CD4-positive, alpha-beta T cell treated with Interleukin-4 for 4 hours (primary cell): ENCODE measurements at places on chromosomes 5 and 9.

DNA sequence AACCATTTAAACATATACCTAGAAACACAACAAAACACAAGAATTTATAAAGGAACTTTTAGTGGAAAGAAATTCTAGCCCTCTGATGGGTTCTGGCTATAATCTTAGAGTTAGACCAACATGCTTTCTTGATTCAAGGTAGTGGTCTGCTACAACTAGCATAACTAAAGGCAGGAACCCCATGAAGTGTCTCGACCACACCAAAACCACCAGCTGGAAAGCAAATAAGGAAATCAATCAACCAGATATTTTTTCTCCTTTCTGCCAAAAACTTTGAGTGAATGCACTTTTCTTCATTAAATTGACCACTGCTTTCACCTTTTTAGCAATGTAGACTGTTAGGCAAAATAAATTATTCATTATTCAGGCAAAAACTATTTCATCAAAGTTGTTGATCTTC is 346.4 kb downstream of the EBF1 start:
- DNase-seq, result no peak

- peak; percentile 31 for DNase-seq
Observed at GRCh38 chr5:669111-669841, 23.9 kb downstream of the TPPP start.

DNA sequence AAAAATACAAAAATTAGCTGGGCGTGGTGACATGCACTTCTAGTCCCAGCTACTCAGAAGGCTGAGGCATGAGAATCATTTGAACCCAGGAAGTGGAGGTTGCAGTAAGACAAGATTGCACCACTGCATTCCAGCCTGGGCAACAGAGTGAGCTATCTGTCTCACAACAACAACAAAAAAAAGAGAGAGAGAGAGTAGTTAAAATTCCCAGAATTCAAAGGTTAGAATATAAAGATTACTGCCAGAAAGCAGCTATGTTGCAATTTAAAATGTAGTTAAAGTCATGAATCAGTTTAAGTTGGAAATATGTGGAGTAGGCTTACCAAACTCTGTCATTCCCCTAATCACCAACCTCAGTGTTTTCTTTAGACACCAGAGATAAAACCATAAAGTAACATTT is 58.7 kb upstream of the SUSD1 start:
- no peak for DNase-seq

DNA sequence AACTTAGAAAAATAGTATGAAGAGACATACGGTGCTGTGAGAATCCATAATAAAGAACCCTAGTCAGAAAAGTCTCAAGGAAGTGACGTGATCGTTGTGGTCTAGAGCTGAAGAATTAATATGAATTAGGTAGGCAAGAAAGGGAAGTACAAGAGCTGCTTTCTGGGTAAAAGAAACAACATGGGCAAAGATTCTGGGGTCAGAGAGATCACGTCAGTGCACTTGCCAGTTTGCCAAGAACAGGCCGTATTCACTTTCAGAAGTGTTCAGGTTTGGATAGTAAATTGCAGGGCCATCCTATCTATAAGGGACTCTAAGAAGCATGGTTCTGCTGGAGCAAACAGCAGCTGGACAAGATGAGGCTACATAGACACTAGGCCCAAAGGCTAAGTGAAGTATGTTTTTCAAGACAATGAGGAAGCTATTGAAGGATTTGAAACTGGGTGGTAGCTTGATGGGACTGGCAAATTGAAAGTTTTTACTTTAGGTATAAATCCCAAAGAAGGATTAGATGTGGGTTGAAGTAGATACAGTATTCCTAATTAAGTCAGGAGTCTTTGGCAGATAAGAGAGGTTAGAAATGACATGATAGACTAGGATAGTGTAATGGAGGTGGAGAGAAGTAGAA is 4.8 kb upstream of the CHD1 start:
- DNase-seq, result peak; percentile 72

- no peak for DNase-seq
Observed at GRCh38 chr5:73264631-73265030, 91.6 kb downstream of the TMEM174 start.

GRCh38 chr5:178450121-178451028 is 139.8 kb downstream of the COL23A1 start:
- no peak for DNase-seq

DNA sequence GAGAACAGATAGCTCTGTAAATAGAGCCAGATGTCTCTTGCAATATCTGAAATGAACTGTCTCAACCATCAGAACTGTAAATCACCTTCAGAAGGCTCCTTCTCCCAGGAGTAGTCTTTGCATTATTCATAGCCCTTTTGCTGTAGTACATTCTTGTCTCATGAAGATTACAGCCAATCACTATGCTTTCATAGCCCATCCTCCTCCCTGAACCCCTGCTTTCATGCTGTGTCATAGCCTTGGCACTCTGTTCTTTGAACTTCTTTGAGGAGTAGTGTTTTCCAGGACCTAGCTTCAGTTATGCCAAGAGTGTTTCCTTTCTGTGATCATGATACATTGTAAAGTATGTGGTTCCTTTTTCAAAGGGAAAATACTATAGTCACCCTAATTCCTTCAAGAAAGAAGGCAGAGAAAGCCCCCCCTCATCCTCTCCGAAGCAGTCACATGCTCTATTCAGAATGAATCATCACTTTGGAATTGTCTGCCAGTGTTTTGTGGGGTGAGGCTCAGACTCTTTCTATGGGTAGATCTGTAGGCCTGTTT is 61.1 kb downstream of the GRIA1 start:
- DNase-seq, result no peak

DNA sequence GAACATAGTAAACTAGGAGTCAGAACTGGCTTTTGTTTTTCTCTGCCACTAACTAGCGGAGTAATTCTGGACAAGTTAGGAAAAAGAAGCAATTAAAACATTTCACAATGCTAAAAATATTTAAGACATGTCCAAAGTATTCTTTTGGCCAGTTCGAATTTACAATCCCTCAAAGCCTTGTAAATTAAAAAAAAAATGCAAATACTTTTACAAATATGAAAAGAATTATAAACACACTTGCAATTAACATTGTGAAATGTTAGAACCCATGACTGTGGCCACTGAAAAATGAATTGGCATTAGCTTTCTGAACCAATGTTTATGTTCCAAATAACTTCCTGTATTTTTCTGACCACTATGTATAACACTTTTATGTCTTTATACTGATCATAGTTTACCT is 2.2 kb downstream of the RAD1 start:
- no peak for DNase-seq

DNA sequence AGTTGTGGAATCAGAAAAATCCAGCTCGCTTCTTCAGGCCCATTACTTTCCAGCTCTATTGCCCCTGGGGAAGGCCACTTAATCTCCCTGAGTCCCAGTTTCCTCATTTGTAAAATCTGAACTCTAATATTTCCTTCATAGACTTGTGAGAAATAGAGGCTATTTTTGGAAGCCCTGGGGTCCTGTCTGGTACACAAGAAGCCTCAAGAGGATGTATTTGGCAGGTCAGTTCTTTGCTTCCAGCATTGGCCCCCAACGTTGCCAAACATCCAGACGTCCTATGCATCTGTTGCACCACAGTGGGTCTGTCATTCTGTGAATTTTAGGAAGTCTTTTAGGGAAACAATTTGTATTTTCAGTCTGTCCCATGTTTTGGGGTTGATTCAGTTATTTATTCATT is 525.9 kb downstream of the EBF1 start:
- no peak for DNase-seq

DNA sequence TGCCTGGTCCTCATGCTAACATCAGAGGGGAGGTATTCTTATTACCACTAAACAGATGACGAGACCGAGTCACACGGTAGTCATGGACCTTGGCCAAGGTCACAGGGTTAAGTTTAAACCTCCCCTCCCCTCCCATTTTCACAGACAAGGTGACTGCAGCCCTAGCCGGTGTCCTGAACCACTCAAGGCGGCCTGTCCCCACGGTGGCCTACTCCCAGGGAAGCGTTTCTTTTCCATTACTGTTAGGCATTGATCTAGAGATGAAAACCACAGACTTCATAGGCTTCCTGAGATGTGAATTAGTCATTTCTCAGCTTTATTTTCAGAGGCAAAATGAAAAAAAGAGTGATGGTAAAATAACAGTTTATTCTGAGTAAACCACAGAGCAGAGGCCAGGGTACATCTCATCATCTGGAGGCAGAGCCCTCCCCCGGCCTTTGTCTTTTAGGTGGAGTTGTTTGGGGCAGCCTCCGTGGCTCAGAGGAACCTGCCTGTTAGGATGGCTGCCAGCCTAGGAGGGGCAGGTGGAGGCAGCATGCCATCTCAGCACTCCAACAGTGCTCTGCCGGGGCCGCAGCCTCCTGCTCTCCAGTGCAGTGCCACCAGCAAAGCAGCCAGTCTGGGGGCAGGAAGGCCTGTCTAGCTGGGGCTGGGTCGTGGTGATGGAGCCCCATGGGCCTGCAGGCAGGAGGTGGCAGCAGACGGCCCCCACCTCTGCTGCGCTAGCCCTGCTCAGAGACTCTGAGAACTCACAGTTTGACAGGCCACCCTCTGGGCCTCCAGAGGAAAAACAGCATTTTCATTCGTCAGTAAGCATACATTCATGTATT is 71.2 kb downstream of the RAPGEF1 start:
- peak; percentile 89 for DNase-seq

DNA sequence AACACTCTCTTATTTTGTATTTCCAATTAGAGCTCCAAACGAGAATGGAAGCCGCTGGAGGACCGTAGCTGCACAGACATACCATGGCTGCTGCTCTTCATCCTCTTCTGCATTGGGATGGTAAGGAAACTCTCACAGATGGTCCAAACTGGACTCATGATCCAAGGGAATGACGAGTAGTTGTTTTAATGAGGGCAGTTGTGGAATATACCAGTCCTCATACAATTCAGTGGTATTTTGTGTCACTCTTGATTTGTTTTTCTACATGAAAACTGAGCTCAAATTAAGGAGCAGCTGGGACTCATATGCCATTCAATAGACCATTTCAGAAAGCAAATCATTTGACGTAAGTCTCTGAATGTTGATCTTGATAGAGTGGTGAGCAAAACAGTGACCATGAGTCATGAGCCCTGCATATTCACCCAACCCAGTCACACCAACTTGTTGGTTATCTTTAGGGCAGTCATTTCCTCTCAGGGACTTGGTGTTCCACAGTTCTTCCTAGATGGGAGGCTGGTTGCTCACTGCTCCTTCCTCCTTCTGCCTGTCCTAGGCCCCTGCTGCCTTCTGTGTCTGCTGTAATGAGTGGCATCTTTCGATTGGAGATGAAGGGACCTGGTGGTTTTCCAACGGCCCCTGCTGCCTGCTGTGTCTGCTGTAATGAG is 54.9 kb downstream of the SLC44A1 start:
- no peak for DNase-seq
